ENCODE measurements at places on chromosomes 2 and 18.

- no peak for DNase-seq
Observed at GRCh38 chr2:226308323-226308680, 491.3 kb downstream of the IRS1 start.

DNA sequence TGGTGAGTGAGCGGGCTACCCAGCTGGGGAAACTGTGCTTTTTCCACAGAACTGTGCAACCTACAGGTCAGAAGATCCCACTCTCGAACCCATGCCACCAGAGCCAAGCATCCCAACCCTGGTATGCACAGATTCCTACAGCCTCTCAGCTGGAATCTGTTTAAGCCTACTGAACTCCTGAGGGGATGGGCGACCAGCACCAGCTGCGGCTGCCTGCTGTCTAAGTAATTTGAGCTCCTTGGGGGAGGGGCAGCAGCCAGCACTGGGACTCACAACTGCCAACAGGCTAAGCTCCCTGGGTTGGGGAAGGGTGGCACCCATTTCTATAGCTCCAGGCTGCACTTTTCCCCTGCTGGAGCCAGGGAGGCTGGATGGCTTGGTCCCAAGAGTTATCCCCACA is 11.8 kb downstream of the CYP27C1 start:
- no peak for DNase-seq

GRCh38 chr18:52343731-52344340 is 3.8 kb downstream of the DCC start:
- no peak for DNase-seq

DNA sequence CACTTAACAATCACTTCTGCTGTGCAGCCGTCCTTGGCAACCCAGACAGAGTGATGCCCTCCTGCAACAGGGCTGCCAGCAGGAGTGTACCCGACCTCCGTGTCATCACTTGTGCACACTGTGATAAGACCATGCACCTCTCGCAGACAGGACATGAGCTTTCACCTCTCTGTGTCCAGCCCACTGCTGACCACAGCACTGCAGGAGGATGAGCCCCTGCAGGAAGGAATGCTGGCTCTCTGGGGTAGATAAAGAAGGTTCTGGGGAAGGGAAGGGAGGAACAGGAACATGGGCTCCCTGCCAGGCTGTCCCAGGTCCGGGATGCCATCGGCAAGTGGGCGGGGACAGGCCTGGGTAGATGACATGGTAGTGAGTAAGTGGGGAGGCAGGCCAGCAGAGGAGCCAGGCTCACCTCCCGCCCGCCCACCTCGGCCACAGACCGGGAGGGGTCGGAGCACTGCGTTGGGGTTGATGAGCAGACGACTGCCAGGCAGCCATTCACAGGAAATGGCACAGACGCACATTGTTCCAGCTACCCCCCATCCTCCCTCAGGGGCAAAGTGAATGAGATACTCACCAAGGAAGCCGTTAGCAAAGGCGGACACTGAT is 18.6 kb upstream of the COL6A3 start:
- no peak for DNase-seq

DNA sequence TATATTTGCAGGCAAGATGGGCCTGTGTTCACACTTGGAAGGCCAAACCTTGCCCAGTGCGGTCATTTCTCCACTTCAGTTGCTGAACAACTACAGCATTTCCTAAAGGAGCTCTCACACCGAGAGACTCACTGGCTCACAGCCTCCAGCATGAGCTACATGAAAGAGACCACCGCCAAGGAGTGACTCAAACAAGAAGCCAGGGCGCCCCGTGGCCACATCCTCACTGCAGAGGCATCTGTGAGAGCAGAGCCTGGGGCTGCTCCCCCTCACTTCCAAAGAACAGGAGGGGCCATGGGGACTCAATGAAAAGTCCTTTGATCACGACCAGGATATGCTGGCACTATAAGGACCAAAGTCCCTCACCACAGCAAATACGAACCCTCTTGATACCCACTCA is 50.0 kb downstream of the TMEM163 start:
- DNase-seq = no peak

GRCh38 chr2:170883683-170884082 is 45.4 kb upstream of the GORASP2 start:
- no peak for DNase-seq

DNA sequence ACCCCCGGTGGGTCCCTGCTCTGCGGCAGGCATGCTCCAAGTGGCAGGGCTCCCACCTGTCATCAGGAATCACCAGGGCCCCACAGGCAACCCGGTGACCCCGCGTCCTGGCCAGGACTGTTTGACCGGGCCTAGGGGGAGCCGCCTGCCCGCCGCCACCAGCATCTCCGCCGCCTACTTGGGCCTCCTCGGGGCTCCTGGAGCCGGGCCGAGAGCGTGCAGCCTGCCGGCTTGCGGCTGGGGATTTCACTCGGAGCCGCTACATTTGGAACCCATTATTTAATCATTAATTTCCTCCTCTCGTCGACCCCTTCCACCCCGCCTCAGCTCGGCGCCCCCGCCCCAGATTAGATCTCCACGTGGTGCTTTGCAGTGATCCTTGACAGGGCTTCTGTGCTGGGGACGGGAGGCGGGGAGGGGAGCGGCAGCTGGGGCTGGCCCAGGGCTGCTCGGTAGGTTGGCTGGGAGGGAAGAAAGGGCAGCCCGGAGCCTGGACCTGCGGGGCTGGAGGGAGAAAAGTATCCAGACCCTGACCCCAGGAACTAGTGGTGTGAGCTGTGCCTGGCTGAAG is 295.4 kb downstream of the CYP26B1 start:
- DNase-seq = no peak

DNA sequence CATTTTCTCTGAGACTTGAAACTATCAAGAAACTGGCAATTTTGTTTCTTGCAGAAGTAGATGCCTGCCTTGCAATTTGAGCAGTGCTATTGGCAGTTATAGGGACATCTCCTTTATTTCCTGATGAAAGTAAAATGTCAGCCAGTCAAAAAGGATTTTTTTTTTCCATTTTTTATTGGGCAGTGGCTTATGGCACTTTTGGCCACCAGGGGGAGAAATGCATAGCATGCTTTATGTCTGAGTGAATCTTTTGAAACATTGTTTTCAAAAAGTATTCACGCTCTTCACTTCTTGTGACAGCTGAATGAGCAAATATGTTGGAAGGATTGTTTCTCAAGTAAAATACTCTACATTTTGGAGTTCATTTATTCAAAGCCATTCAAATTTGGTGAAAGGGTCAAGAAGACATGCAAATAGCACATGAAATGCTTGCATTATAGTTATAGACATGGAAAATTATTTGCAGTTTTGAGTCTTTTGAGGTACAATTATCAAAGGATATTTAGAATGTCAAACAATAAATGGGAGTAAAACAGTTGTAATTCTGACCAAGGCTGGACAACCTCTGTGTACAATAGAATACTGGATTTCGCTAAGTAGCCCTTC is 491.0 kb downstream of the CDH2 start:
- no peak for DNase-seq

DNA sequence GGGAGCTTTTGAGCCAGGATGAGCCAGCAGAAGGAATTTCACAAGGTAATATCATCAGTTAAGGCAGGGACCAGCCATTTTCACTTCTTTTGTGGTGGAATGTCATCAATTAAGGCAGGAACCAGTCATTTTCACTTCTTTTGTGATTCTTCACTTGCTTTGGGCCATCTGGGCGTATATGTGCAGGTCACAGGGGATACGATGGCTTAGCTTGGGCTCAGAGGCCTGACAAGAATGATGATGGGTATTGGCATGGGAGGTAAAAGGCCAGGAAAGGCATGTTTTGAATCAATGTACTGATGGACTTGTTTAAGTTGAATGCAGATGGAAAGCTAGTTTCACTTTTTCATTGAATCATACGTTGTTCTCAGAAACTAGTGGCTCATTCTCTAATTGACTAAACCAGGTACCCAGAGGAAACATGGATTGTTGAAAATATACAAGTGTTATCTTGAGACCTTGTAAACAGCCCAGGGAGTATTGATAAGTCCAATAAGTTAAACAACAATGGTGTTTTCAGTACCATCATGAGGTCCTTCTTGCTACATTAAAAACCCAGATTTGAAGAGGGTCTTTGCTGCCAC is 1672.5 kb upstream of the DDX18 start:
- no peak for DNase-seq

DNA sequence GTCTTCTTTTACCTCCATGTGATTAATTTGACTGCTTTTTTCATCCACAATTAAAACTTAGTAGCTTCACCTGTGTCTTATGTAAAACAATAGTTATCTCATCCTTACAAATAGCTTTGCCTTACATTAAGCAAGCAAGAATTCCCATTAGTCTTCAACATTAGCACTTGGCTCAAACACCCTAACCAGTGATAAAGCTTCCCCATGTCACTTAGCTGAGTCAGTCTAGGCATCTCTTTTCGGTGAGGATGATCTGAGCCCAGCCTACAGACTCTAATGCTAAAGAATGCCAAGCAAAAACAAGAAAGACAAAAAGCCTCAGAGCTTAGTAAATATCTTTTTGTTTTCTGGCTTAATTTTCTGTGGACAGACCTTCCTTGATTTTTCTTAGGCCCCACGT is 26.1 kb downstream of the GAD1 start:
- DNase-seq = no peak

DNA sequence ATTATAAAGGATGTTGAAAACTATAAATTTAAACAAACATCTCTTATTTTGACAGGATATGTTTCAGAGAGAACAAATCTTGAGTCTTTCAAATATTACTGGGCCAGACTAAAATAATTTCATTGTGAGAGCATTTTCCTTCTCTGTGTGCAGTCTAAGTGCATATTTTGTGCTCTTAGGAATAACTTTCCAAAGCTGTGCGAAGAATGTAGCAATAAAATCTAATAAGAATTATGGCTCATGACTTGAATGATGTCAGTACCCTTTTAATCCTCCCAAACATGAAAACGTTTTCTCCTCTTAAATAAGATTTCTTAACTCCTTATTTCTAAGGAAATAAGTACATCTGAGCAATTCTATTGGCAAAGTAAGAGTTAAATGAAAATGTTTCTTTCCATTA is 76.2 kb upstream of the EFEMP1 start:
- no peak for DNase-seq

DNA sequence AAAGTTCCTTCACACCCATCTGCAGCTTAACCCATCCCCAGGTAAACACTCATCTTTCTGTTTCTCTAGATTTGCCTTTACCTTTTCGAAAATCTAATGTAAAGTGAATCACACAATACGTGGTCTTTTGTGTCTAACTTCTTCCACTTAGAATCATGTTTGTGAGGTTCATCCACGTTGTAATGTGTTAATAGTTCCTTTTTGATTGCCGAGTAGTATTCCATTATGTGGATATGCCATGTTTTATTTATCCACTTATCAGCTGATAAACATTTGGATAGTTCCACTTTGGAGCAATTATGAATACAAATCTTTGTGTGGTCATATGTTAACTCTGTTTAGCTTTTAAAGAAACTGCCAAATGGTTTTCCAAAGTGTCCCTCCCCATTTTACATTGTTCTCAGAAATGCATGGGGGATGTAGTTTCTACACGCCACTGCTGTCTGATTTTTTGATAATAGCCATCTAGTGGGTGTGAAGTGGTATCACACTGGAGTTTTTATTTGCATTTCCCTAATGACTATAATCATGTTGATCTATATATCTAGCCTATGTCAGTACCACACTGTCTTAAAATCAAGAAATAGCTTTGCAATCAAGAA is 22.3 kb downstream of the PECR start:
- no peak for DNase-seq

- DNase-seq = no peak
Observed at GRCh38 chr2:185393091-185393490, 345.5 kb upstream of the FSIP2 start.

- no peak for DNase-seq
Observed at GRCh38 chr18:68855491-68855890, 57.6 kb downstream of the CCDC102B start.

DNA sequence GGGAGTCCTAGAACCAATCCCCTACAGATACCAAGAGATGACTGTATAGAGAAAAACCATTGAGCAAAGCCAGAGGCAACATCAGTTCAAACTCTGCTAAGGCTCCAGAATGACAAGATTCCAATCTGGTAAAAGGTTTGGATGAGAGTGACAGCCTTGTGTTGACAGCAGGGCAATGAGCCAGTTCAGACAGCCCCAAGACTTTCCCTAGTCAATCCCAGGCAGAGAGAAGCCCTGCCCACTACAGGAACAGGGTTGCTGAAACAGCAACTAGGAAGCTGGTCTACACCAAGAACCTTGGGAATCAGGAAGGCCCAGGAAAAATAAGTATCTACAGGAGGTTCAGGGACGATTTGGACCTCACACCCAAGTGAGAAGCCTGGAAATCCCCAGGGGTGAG is 3.3 kb downstream of the PSTPIP2 start:
- DNase-seq = no peak

DNA sequence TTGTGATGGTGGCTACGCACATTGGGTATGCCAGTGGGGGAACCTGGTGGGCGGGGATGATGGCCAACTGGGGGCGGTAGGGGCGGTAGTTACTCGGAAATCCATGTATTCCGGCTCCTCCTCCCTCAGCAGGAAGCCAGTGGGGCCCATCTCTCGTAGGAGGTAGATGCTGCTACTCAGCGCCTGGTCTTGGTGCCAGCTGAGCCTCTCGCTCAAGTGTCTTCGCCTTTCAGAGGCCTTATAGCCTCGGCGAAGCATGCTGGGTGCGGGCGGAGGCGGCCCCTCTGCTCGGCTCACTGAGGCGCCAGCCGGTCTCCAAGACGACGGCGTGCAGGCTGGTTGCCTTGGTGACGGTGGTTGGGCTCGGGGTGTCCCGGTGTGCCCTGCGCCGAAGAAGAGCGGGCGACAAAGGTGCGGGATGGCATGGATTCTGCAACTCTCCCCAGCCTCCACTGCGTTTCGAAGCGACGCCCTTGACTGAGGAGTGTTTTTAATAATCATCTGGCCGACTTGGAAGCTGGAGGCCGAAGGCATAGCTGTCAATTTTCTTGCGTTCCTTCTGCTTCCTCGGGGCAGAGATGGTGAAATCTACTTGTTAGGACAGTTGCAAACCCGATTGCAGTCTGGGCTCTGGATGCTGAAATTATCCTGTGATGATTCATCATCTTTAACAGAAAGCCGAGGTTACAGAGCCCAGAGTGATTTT is at the start of gene ZSWIM2:
Gene ZSWIM2 (minus strand): TSS at position 298 of the 706 bp plus-strand sequence. CDS start 40 bp downstream, at position 258.
- DNase-seq = peak; percentile 76

DNA sequence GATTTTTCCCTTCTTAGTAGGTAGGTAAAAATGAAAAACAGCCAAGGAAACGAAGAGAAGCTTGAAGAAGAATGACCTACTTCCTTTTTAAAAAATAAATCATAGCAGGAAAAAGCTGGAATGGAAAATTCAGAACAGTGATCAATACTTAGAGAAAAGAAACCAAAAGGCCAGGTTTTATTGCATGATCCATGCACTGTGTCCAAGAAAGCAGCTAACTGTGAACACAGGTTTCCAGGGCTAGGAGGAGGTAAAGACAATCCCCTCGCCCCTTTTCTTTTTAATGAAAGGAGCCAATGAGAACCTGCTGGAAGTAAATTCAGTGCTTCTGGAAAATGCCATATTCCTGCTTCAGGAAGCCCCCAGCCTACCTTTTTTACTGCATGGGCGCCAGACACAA is 47.2 kb downstream of the BOD1L2 start:
- no peak for DNase-seq

GRCh38 chr18:56197241-56197859 is 441.0 kb downstream of the TXNL1 start:
- no peak for DNase-seq

GRCh38 chr18:45838302-45839070 is 13.0 kb downstream of the SIGLEC15 start:
- DNase-seq = no peak
